ENCODE measurements at places on chromosomes 4 and X.
A peak's percentile ranks its signal among the peaks of the same experiment; 100 is the strongest.

DNA sequence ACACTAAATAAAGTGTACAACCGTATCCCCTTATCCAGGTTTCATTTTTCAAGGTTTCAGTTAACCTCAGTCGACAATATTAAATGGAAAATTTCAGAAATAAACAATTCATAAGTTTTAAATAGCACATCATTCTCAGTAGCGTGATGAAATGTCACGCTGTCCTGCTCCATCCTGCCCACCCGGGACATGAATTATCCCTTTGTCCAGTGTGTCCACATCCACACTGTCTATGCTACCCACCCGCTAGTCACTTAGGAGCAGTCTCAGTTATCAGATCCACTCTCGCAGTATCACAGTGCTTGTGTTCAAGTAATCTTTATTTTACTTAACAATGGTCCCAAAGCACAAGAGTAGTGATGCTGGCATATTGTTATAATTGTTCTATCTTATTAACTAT is 54.7 kb downstream of the FRYL start:
- DNase-seq = no peak

DNA sequence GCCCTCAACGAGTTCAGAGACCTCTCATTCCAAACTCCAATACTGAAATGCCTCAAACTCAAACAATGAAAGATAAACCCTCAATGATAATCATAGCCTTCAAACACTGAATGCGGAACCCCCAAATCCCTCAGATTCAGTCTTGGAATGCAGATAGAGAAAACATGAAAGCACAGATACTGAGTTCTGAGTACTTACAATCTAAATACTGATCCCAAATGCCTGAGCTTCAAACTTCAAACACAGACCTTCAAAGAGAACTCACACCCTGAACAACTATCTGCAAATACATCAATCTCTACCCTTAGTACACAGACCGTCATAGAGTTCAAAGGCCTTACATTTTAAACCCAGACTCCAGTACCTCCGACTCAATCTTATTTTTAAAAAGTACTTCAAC is 16.9 kb upstream of the PAGE4 start:
- no peak for DNase-seq

DNA sequence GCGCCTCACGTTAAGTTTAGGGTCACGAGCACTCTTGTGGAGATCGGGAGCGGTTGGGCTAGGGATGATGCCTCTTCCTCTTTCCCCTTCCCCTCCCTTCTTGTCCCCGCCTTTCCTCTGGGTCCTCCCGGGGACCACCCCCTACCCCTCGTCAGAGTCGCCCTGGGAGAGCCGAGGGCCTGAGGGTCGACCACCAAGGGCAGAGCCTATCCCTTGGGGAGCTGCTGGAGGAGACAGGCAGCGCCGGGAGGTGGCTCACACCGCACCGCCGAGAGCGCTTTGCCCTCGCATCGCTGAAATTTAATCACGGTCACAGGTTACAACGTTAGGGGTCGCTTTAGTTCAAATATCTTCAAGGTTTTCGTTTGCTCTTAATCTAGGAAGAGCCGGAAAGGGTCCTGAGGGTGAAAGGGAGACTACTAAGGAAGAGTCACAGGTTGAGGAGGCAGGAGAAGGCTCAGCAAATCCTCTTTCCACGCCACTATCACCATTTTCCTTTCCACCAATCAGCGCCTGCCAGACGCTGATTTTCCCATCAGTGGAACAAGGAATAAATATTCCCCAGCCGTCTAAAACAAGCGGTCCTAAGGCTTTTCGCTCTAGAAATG is 528 bp upstream of the SNCA start:
- DNase-seq = peak; percentile 56

DNA sequence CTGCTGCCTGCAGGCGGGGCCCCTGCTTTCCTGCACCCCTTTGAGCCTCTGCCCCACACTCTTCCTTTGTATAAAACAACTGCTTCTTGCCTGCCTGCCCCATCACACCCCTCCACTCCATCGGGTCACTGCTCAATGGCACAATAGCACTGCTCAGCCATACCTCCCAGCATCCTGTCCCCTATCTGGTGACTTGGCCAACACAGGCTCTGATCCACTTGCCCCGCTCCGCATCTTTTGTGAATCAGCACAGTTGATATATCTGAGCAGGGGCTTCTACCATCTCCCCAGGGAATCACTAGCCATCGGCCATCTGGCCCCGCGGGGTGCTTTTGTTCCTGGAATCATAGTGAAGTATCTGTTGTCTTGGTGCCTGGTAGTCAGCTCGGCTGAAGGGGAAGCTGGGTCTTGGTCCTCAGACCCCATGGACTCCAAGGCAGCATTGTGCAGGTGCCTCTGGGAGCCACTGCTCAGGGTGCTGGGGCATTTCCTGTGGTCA is 45.3 kb downstream of the MAP7D3 start:
- no peak for DNase-seq

GRCh38 chrX:13266641-13267345 is 53.1 kb downstream of the ATXN3L start:
- no peak for DNase-seq

DNA sequence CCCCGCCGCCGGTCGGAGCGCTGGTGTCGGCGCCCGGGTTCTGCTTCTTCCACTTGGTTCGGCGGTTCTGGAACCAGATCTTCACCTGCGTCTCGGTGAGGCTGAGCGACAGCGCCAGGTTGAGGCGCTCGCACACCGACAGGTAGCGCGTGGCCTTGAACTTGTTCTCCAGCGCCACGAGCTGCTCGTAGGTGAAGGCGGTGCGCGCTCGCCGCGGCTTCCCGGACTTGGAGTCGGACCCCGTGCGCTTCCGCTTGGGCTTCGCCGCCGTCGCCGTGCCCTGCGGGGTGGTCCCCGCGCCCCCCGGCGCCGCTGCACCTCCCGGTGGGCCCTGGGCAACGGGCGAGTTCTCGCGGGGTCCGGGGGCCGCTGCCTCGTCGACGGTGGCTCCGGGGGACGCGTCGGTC is 3.1 kb downstream of the NKX1-1 start:
- no peak for DNase-seq

DNA sequence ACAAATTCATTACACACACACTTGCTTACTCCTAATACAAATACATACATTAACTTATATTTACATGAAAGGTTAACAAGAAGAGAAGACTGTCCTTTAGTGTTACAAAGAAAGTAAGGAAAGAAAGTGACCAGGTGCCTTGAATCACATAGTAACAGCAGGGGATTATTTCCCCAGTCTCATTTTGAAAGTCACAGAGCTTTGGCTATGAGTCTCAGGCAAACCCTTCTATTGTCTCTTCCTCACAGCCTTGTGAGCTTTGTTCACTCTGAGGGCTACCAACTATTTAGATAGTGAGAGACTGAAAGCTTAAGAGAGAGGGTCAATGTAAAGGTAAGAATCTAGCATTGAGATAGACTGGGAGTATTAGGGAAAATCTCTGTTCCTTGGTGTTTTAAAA is 161.6 kb downstream of the NPNT start:
- no peak for DNase-seq

DNA sequence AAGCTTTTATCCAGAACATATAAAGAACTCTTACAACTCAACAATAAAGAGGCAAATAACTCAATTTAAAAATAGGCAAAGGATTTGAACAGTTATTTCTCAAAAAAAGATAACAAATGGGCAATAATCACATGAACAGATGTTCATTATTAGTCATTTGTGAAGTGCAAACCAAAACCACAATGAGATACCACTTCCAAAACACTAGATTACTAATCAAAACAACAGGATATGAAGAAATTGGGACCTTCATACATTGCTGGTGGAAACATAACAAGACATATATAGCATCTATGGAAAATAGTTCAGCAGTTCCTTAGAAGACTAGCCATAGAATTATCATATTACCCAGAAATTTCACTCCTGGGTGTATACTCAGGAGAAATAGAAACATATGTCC is 224.6 kb downstream of the FBXO8 start:
- DNase-seq = no peak

DNA sequence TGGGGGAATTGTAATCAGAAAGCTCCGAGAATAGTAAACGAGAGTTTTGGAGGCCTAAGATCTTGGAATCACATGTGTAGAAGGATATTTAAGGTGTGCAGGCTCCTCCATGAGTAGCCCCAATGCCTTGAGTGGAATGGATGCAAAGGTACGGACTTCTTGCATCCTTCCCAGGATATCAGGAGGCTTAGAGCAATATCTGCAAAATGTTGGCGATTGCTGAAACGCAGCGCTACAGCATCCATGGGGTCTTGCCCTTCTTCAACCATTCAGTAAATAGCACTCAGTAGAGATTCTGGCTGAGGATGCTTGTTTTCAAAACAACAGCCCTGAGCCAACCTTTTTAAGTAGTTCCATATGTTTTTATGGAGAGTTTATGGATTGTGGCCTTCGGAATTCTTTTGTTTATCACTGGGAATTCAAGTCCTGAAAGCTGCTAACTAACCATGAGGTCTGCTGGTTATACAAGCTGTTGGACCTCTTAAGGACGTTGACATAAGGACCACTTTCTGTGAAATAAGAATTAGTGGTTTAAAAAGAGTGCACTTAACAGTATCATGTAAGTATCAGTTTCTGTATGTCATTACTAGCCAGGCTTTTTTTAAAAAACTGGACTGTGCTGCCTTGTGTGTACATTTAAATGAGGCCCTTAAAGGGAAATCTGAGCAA is 228.8 kb upstream of the PGRMC2 start:
- DNase-seq = no peak

DNA sequence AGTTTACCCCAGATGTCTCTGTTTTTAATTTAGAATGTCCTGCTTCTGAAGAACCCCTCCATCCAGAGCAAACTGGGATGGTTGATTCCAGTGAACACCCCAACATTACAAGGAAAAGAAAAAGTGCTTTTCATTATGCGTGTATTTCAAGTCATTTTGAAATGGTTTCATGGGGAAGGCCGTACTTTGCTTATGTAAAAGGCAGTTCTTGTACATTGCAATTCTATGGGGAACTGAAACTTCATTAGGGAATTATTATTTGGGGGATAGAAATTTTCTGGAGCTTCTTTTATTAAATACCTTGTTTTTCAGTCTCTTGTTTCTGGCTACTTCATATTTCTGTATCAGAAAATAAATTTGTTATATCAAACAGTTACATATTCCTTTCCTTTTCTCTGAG is 96.9 kb upstream of the ZNF518B start:
- DNase-seq = no peak

GRCh38 chrX:8760021-8760420 is 28.1 kb upstream of the ANOS1 start:
- no peak for DNase-seq

DNA sequence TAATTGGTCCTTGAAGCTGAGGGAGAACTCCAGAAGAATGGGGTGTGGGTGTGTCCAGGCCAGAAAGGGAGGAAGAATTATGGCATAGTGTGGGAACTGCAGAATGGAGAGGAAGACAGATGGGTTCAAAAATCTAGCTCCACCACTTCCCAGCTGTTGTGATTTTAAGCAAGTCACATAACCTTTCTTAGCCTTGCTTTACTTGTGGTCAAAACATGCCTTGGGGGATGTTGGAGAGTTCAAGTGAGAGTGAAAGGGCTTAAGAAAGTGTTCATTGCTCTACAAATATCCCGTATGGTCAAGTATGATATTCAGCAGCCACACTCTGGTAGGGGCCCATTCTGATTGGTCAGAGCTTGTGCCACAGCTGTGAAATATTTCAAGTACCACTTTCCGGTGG is 15.0 kb upstream of the STARD8 start:
- DNase-seq = no peak

GRCh38 chrX:19855700-19856381 is 31.6 kb downstream of the SH3KBP1 start:
- peak; percentile 16 for DNase-seq

DNA sequence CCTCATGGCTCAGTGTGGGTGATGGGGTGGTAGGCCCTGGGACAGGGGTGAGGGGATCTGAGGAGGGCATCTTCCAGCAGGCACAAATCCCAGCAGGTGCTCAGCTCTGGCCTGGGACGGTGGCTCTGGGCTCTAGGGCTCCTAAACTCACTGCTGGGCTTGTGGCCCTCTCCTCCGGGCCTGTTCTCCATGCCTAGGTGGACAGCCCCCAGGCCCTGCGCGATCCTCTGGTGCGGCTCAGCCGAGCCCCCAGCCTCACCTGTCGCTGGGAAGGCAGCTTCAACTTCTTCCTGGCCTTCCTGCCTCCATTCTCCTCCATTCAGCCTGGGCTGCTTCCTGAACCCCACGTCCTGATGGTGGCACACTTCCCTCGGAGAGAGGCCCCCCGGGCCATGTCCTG is 19.3 kb upstream of the FGFR3 start:
- no peak for DNase-seq

GRCh38 chrX:133390676-133391075 is 24.6 kb downstream of the GPC4 start:
- DNase-seq = no peak

DNA sequence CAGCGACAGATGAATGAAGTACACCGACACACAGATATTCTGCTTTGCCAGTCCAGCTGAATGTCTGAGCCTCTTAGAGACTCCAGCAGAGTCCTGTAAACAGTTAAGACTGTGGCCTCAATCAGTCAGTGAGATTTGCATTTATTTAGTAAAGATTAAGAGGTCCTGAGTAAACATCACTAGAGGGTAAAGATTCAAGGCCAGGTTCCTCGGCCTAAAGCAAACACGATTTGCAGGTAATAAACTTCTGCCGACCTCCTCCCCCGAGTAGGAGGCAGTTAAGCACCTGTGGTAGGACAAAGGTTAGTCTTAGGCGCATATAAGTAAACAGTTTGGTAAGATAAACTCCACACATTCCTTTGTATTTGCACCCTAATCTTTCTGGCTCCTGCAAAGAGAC is 99.6 kb downstream of the CFAP47 start:
- DNase-seq = no peak

- peak; percentile 33 for DNase-seq
These were observed 657 bp downstream of the TCEAL8 start for GRCh38 chrX:103254171-103254824.

GRCh38 chrX:8815460-8816065 is 14.4 kb upstream of the FAM9A start:
- DNase-seq = peak; percentile 17

All from kidney glomerular epithelial cell (primary cell).